NCI-H1436 (cell line): ENCODE measurements at places on chromosomes 6 and 20.
A peak's percentile ranks its signal among the peaks of the same experiment; 100 is the strongest.

- no peak for DNase-seq
Measured at GRCh38 chr6:151292974-151293687, 53.4 kb downstream of the AKAP12 start.

- DNase-seq = no peak
Measured at GRCh38 chr20:63767456-63767855, 27.9 kb downstream of the SLC2A4RG start.

GRCh38 chr6:25966711-25967110 is 4.1 kb downstream of the TRIM38 start:
- DNase-seq = no peak

- DNase-seq = no peak
Measured at GRCh38 chr6:4262526-4262925, 127.2 kb upstream of the ECI2 start.

DNA sequence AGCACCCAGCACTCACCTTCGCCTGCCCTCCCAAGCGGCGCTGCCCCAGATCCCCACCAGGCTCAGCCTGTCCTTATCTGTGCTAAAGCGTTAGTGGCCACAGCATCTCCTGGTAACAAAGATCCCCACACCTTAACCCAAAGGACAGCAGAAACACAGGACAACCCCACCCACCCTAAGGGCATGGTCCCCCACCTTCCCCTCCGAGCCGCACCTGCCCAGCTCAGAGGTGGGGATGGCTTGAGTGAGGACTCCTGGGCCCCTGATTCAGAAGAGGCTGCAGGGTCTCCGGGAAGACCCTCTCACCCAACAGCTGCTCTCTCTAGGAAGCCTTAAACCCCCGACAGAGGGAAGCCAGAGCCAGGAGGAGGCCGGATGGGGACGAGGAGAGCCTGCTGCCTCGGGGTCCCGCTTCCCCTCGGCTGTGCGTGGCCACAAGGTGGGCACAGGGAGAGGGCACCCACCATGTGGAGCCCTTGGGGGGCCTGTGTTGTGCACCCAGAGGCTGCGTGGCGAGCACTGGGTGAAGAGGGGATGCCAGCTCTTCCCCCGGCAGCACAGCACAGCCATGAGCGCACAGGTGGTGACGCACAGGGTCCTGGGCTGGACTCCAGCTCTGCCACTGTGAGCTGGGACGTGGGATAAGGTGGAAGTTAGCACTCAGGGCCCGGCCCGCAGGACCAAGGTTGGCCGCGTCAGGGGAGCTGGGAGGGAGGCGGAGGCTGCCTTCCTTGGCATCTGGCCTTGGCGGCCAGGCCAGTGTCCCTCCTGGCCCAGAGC is 31.9 kb upstream of the MRGBP start:
- no peak for DNase-seq

- peak; percentile 77 for DNase-seq
Measured at GRCh38 chr6:24855395-24856245, 56.9 kb upstream of the ARMH2 start.

GRCh38 chr20:57263801-57264792 is 2.3 kb downstream of the BMP7 start:
- no peak for DNase-seq

GRCh38 chr20:6122873-6123648 is at the start of gene FERMT1:
TSS of gene FERMT1 (minus strand) at chr20:6123030. CDS start at chr20:6119554, 3,476 bp downstream.
- peak; percentile 19 for DNase-seq

DNA sequence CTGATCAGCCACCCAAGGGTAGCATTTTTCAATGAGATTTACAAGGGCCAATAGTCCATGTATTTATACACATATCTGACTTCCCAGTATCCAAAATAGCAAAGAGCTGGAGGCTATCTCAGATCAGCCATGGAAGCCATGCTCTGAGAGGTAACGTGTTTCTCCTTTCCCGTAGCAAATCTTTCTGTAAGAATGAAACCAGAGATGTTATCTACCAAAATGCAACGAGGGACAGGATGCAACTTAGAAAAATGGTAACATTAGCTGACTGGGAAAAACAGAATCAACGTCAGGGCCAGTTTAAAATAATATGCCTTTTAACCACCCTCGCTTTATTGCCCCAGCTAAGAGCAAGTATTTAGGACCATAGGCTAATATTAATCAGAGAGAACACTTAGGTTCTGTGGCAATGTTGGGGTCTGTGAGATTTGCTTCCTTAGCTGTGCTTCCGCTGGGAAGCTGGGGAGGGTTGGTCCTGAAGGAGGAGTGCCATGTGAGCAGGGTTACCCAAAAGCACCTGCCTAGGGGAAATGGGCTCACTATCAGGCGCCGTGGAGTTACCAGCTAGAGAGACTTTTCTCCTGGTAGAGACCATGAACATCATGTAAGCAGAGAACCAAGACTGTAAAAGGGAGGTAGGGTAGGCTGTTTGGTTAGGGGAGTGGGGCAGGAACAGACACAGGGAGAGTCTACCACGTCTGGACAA is 1.2 kb downstream of the ZNF831 start:
- no peak for DNase-seq

GRCh38 chr6:110828396-110828795 is 13.1 kb upstream of the CDK19 start:
- no peak for DNase-seq
